Caki2 (cell line): ENCODE measurements at places on chromosomes 2 and 18. TPM values are rescaled to one million over a fixed set of nuclear protein-coding genes. Genes with fewer than 3 reads are reported as not detected.

SGO2 gene
- total RNA-seq, result 5.2 and 7.1 TPM in 2 replicates

UGT1A5 gene
- not detected in 2 replicates for total RNA-seq

GAREM1 gene
- 0.41 and 2.0 TPM in 2 replicates for total RNA-seq

TXNDC2 gene
- 0.23 TPM in 1 of 2 replicates, not detected in the other for total RNA-seq

PIK3C3 gene
- 16.8 and 38.8 TPM in 2 replicates for total RNA-seq

MTX2 gene
- total RNA-seq, result 60.2 and 69.4 TPM in 2 replicates

DNA sequence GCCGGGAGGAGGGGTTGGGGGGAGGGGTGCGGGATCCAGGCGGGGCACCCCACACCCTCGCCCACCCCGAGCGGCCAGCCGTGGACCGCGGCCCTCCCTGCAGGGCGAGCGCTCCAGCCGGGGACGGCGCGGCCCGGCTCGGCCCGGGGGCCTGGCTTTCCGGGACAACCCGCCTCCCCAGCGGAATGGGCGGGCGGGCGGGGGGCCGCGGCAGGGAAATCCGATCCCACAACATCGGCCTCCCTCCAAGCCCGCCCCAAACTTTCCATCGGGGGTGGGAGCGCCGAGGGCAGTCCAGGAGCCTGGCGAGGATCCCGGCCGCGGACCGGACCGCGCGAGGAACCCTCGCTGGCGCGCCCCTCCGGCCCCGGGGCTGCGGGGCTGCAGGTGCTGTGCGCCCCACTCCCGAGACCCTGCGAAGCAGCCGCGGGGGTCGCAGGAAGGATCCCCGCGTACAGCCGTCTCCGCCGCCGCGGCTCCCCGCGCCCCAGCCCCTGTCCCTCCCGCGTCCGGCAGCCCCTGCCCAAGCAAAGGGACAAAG lies 529 bp downstream of the SEMA4C start:
- peak; percentile 61 for DNase-seq

DNA sequence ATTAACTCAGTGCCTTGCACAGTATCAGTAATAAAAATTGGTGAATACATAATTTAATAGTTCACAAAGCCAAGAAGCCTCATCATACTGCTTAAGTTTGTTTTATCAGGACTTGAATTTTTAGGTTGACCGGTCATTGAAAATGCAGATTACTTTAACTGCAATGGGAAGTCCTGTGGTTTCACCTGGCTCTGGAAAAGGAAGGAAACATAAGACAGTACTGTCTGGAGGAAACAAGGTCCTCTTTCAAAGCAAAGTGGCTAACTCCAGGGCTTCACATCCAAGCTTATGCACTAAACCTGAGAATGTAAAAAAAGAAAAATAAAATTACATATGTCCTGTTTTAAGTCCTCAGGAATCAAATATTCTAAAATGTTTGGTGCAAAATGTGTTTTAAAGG lies 119.7 kb downstream of the DLGAP1 start:
- DNase-seq, result no peak

- DNase-seq, result no peak
Observed at GRCh38 chr2:39017334-39017733, 103.5 kb downstream of the SOS1 start.

DNA sequence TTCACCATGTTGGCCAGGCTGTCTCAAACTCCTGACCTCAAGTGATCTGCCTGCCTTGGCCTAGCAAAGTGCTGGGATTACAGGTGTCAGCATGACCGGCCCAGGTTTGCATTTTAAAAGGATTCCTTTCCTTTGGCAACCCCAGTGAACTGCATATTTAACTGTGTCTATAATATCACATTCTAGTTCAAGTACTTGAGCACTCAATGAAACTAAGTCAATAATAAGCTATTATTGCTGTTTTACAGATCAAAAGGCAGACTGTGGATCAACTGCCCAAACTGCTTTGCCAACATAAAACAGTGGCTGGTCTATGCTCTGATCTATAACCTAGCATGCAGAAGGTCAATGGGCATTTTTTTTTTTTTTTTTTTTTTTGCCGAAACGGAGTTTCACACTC lies 144.5 kb downstream of the USP34 start:
- no peak for DNase-seq

- DNase-seq, result peak; percentile 61
Observed at GRCh38 chr2:152468899-152469692, 134.1 kb downstream of the FMNL2 start.

- DNase-seq, result no peak
Observed at GRCh38 chr2:158902005-158902398, 66.4 kb upstream of the TANC1 start.

DNA sequence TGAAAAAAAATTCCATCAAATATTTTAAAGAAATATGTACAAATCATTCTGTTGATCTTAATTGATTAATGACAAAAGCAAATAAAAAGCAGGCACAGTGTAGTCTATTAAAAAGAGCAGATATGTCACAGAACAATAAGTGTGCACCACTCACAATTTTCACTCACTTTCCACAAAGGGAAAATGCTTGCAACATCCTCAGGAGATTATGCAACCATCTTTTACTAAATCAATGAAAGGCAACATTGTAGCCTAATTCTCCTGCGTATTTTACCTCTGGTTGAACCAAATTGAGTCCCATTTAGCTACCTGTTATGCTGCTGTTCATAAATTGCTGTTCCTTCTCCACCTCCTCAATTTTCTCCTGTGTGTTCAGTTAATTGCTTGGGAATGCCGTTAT lies 1346.8 kb upstream of the PIK3C3 start:
- DNase-seq, result no peak

GRCh38 chr2:9377461-9378097 lies 45.7 kb downstream of the ITGB1BP1 start:
- no peak for DNase-seq

DNA sequence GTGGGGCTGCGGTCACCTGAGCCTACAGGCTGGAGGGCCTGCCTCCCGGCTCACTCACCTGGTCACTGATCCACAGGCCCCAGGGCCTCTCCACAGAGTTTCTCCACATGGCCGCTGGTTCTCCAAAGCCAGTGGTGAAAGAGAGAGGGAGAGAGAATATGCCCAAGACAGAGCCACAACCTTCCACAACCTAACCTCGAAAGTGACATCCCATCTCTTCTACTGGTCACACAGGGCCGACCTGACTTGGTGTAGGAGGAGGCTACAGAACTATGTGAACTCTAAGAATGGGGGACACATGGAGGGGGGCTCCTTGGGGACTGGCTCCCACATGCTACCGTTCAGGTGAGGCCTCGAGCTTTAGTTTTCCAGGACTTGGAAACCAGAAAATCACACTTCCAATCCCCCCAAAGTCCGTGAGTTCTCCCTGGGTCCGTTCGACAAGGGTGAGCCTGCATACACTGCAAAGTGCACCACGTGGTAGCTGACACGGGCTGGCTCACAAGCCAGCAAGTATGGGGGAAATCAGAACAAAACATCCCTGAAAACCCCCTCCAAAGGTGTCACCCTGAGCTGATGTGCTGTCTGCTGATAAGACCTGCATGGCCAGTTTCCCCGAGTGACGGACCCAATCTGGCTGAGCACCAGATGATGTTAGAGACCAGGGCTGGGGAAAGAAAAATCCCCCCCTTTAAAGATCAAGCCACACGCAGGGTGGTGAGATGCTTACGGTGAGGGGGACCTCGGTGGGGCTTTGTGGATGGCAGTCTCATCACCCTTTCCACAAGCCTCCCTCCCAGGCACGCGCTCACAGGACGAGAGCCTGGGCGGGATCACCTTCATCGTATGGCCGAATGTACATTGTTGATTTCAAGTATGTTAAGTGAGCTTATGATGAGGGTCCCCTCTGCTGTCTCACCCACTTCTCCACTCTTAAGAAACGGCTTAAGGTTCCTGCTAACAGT lies 54.2 kb upstream of the SEMA4C start:
- no peak for DNase-seq

DNA sequence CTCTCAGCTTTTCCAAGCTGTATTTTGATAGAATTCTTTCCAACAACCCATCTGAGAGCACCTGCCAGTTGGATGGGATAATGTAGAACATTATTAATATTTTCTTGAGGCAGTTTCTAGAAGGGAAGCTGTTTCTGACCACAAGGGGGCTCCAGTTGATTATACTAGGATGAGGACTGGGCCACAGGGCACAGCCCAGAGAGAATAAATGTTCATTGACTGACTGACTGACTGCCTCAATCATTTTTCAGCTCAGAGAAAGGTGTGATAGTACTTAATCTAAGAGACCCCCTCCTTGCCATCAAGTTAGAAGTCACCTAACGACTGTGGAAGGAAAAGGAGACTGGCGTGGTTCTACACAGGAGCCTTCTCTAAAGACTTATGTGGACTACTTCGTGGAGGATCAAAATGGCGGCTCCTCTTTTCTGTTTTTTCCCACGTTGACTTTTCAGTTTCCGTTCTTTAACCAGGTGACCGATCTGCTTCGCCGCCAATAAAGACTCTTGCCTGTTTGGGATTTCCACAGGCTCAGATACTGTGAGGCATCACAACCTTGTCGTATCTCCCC lies 31.9 kb upstream of the CREG2 start:
- DNase-seq, result peak; percentile 28

GRCh38 chr2:196066291-196067087 lies 2.1 kb downstream of the DNAH7 start:
- peak; percentile 39 for DNase-seq

- no peak for DNase-seq
Observed at GRCh38 chr2:30201990-30202389, 29.3 kb upstream of the LBH start.

DNA sequence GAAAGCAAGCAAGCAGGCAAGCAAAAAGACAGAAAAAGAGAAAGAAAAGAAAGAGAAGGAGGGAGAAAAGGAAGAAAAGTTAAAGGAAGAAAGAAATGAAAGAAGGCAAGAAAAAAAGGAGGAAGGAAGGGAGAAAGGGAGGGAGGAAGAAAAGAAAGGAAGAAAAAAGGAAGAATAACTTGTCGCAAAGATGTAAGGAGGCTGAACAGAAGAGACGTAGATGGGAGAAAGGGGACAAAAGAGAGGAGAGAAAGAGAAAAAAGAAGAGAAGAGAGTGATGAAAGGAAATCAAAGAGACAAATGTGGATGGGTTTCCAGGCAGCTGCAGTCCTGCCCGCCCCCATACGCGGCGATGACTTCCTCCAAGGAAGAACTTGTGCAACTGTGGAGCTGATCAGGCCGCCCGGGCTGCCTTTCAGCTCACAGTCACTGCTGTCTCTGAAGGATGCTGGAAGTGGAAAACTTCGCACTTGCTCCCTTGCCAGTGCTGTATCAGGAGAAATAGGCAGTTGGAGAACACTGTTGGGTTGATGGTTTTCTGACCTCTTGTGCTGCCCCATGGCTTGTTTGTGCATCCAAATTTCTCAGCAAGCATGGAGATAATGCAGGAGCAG lies 52.9 kb downstream of the TRIB2 start:
- DNase-seq, result no peak

GRCh38 chr2:133255360-133255759 lies 312.9 kb downstream of the NCKAP5 start:
- no peak for DNase-seq
